NCI-H1930 (cell line): ENCODE measurements at places on chromosomes 7 and 10.
A peak's percentile ranks its signal among the peaks of the same experiment; 100 is the strongest.

DNA sequence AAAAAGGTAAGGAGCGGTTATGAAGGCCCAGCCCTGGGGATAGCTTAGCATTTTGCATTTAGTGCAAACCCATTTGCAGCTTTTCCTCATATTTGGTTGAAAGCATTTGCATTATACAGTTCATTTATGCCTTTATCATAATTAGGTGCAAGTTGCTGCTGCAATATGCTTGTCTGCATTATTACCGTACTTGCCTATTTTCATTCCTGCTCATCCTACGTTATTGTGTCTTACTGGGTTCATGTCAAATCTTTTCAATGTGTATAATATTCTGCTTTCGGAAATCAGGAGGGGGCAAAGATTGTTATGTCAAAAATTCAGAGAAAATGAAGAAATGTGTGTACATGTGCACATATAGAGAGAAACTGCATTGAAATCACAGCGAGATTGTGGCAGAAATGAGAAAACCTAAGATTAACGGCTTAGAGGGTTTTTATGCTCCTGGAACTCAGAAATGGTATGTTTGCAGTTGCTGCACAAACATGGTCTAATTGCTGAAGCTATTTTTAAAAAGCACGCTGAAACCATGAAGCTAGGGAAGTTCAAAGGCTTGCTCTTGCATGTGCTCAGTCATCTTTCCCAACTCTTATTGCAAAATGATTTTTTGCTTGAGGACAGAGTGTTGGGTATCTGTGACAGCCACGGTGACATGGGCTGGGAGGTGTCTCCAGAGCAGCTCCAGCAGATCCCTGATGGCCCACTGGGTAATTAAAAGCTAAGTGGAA, 613.2 kb downstream of the SDK1 start:
- DNase-seq = no peak

GRCh38 chr10:88343761-88344484, 239.2 kb downstream of the RNLS start:
- DNase-seq = no peak

DNA sequence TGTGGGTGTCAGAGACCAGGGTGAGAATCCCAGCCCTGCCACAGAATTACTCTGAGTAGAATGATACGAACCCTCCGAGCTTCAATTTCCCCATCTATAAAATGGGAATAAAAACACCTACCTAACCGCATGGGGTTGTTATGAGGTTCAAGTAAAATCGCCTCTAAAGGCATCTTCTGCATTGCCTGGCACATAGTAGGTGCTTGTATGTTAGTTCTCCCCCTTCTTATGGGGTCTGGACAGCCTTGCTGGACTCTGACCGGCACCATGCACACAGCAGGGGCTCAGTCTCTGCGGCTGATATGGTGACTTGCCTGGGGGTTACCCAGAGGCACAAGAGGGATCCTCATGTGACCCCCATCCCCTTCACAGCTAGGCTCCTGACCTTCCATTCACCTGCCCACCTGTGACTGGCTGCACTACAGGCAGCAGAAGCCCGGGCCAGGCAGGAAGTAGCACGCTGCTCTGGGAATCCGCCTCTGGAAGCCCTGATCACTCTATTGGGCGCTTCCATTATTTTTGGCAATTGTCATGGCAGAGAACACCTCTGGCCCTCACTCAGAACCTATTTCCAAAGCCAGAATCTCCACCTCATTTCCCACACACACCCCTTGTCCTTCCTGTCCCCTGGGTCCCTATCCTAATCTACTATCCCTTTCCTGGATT, 6.0 kb downstream of the SH3PXD2A start:
- DNase-seq = no peak

DNA sequence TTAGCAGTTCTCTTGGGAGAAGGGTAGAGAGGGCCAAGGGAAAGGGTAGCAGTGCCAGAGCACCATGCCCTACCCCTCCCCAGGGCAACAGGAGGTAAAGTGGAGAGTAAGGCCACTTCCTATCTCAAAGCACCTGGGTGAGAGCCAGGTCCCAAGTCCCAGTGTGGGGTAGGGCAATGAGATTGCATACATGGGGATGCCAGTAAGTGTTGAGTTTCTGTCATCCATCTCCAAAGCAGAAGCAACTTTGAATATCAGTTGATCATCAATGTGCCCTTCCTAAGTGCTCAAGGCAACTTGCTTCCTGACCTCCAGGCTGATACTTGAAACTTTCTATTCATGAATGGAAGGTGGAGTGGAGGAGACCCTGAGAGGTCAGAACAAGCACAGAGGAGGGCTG, 2.2 kb upstream of the CAMK2G start:
- DNase-seq = no peak

- DNase-seq = no peak
Observed at GRCh38 chr7:15719311-15719710, 32.8 kb upstream of the MEOX2 start.

DNA sequence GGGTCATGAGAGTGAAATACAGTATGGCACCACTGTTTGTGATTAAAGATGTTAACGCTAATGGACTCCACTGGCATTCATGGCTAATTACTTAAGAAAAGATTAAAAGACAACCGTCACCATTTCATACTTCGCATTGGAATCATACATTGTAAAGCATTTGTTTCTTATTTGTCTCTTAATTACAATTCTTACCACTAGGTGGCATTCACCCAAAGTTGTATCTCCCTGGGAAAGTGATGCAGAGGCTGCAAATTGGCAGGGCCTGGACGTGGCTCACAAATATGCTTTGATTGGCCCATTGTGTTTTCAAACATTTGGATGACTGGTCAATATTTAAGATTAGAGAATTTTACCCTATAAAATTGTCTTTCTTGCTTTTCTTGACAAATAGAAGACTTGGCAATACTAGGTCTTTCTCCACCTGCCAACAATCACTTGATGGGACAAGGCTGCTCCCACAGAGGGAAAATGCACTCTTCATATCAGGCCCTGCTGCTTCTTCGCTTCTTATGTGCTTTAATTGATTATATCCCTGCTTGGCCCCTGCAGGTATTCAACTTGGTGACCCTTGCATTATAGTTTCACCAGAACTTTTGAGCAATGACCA, 72.1 kb upstream of the STARD3NL start:
- DNase-seq = peak; percentile 12

DNA sequence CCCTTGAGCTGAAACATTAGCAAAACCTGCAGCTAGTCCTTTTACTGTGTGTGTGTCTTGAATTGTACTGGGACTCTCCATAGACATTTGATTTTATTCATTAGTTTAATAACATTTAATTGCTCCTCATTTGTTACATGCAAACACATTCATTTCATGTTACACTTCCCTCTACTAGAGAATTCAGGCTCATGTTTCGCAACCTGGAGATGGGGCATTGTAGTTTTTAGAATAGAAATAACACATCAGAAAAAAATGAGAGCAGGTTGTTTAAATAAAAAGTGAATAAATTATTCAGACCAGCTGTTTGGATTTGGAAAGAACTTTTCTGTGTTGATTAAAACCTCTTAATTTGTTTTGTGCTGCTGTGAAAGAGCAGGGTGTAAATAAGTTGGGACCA, 243.9 kb downstream of the ETV1 start:
- DNase-seq = peak; percentile 58

GRCh38 chr7:114930829-114931655, 9.1 kb downstream of the MDFIC start:
- DNase-seq = no peak

- DNase-seq = no peak
Observed at GRCh38 chr10:51867956-51868355, 168.6 kb upstream of the CSTF2T start.

- no peak for DNase-seq
Observed at GRCh38 chr10:120396228-120396627, 60.8 kb upstream of the PLPP4 start.

- no peak for DNase-seq
Observed at GRCh38 chr7:69411466-69411865, 186.8 kb upstream of the AUTS2 start.

DNA sequence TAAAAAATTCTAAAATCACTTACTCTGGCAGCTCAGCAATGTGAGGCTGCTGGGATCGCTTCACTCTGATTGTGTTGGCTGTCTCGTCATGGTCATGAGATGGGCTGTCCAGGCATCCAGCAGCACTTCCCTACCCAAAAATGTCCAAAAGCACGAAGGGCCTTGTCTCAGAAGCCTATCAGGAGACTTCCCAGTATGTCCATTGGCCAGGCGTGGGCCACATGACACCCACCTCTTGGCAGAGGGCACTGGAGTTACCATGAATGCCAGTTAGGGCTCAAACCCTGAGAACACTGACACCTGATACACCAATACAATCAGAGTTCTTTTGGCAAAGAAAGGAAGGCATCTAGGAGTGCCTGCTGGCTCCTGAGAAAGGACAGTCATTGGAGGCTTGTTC, 27.0 kb upstream of the GLI3 start:
- DNase-seq = no peak

DNA sequence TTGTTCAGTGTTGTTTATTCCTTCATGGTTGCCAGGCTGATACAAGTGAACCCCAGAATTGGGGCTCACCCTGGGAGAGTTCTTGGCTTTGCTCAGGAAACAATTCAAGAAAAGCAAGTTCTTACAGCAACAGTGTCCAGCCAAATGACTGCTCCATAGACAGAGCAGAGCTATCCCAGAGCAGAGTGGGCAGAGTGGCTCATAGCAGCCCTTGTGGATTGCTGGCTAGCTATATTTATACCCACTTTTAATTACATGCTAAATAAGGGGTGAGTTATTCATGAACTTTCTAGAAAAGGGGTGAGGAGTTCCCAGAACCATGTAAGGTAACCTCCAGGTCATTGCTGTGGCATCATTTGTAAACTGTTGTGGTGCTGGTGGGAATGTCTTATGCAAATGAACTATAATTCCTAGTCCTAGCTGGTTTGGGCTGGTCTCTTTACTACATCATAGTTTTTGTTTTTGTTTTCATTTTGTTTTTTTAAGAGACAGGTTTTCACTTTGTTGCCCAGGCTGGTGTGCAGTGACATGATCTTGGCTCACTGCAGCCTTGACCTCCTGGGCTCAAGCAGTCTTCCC, 59.9 kb upstream of the HBP1 start:
- DNase-seq = no peak

- no peak for DNase-seq
Observed at GRCh38 chr10:121947343-121948330, 19.8 kb upstream of the ATE1 start.

- DNase-seq = no peak
Observed at GRCh38 chr10:21980691-21981090, 22.8 kb downstream of the DNAJC1 start.

- no peak for DNase-seq
Observed at GRCh38 chr10:133347710-133348517, 741 bp downstream of the PRAP1 start.

GRCh38 chr7:99737726-99738125, 2.7 kb upstream of the CYP3A7 start:
- DNase-seq = no peak

GRCh38 chr7:27118580-27118979, 12.0 kb downstream of the HOXA4 start:
- DNase-seq = no peak

GRCh38 chr7:96211954-96212353, 109.9 kb downstream of the SLC25A13 start:
- DNase-seq = no peak

- no peak for DNase-seq
Observed at GRCh38 chr10:78614744-78615143, 454.0 kb upstream of the ZMIZ1 start.

- DNase-seq = no peak
Observed at GRCh38 chr10:101394524-101395133, 40.7 kb downstream of the BTRC start.
